ENCODE measurements at places on chromosomes 11 and 22.
A peak's percentile ranks its signal among the peaks of the same experiment; 100 is the strongest.

- no peak for DNase-seq
Observed at GRCh38 chr11:94111241-94111640, 17.4 kb upstream of the PANX1 start.

DNA sequence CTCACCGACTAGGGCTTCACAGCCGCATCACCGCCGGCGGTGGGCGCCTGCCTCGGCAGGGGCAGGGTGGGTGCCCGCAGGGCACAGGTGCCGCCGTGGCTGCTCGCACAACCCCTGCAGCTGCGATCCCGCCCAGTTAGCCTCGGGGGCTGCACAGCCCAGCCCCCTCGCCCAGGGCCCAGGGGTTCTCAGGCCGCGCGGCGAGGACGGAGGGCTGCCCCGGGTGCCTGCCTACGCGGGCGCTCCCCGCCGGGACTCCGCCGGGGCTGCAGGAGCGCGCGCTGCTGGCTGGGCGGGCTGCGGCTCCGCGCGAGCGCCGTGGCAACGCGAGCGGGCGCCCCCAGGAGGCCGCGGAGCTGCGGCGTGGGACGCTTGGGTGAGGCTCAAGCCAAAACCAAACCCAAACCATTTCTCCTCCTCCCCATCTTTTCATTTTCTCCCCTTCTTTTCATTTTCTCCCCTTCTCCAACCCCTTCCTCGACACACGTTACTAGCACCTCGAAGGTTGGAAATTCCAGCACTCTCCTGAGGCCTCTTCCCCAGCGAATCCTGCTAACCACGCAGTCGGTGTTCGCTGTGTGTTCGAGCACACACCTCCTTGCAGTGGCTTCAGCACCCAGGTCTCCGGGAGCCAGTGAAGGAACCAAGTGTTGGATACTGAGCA, at the start of gene MICAL3:
Gene MICAL3 (minus strand): TSS at position 286 of the 664 bp plus-strand sequence. CDS start 117,749 bp downstream, outside the sequence.
- peak; percentile 50 for DNase-seq

DNA sequence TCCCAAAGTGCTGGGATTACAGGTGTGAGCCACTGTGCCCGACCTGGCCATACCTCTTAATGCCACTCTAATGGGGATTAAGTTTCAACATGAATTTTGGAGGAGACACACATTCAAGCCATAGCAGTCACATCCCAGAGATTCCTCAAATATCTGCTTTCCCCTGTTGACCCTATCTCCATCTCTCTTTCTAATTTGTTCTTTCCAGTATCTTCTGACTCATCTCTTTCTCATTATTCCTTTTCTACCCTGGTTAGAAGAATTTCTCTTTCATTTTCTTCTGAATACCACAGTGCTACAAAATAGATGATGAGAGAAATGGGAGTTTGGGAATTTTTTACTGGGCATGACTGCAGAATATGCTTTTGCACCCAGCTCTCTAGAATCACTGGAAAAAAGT, 5.1 kb downstream of the OR10V1 start:
- DNase-seq: no peak

- DNase-seq: no peak
Observed at GRCh38 chr22:48884324-48884723, 943.3 kb downstream of the BRD1 start.

DNA sequence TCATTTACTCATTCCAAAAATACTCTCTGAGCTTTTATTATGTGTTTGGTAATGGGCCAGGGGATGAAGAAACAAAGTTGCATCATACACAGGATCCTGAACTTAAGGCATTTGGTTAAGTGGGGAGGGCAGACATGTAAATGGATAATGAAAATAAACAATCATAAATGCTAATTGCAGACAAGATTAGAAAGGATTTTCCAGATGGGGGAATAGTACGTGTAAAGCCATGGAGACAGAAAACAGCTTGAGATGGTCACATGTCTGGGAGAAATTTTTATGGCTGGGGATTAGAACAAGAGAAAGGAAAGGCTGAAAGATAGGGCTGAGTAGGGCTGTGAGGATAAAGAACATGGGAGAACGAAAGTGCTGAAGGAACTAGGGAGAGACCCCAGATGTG, 534.3 kb upstream of the LARGE1 start:
- DNase-seq: no peak

- peak; percentile 96 for DNase-seq
Observed at GRCh38 chr11:58578136-58578634, 678 bp upstream of the ZFP91 start.

- peak; percentile 98 for DNase-seq
Observed at GRCh38 chr11:207208-207862, at the start of the genes BET1L and RIC8A. TSS of gene BET1L (minus strand) at chr11:207399. CDS start at chr11:207321, 78 bp downstream. TSS of gene RIC8A (plus strand) at chr11:207708. CDS start at chr11:208855, 1,147 bp downstream.

DNA sequence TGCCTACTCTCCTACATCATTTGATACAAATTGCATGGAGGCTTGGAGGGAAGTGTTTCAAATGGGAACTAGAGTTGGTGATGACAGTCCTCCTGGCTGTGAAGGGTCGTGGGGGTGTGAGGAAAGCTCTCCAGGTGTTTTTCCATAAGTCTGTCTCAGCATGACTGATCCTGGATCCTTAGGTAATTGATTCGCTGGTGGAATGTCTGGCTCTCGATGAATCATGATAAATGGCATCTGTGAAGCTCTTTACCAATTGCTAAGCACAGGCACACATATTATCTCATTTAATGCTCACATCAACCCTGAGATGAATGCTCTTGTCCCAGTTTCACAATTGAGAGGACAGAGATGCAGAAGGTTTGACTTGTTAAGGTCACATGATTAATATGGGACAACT, 107.5 kb downstream of the PKNOX2 start:
- DNase-seq: no peak

DNA sequence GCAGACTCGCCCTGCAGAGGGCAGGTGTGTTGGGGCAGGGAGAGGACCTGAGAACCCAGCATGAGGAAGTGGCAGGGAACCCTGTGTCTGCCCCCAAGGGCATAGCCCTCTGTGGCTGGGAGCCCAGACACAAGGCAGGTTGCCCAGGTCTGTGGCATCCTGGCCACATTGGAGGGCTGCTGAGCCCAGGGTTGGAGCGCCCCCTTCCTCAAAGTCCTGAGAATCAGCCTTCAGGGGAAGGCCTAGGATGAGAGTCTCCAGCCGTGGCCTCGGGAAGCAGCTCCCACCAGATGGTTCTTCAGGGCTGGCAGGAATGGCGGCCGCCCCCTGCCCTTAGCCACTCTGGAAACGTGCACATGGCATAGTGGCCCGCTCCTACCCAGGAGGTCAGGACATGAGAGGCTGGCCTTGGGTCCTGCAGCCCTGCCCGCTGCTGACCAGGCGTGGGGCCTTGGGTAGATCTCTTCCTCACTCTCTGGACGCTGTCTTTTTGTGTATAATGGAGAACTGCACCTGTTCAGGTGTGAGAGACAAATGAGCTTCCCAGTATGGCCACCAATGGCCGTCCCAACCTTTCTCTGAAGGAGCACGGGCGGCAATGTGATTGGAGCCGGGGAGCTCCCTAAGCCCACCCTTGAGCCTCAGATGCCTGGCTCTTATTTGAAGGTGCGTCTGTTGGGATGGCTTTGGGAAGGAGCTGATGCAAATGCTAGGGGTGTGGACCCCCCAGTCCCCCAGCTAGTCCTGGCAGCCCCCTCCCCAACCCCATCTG, 4.6 kb upstream of the CDC42BPG start:
- DNase-seq: no peak

GRCh38 chr11:2664791-2665525, 34.8 kb downstream of the KCNQ1OT1 start:
- DNase-seq: no peak

- DNase-seq: no peak
Observed at GRCh38 chr22:30823015-30823370, 128.3 kb downstream of the OSBP2 start.

DNA sequence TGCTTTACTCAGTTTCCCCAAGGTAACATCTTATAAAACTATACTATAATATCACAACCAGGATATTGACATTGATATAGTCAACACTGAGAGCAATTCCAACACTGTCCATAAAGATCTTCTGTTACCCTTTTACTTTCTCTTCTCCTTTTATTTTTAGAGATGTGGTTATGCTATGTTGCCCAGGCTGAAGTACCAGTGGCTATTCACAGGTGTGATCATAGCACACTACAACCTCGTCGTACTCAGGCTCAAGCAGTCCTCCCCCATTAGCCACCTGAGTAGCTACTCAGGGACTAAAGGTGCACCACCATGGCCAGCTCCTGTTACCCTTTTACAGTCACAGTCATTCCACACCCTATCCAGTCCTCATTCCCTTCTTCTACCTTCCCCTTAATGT, 119.7 kb downstream of the CWF19L2 start:
- DNase-seq: no peak

GRCh38 chr11:81870815-81871214, 862.8 kb downstream of the FAM181B start:
- no peak for DNase-seq

- no peak for DNase-seq
Observed at GRCh38 chr11:116707746-116708145, 65.0 kb downstream of the BUD13 start.

DNA sequence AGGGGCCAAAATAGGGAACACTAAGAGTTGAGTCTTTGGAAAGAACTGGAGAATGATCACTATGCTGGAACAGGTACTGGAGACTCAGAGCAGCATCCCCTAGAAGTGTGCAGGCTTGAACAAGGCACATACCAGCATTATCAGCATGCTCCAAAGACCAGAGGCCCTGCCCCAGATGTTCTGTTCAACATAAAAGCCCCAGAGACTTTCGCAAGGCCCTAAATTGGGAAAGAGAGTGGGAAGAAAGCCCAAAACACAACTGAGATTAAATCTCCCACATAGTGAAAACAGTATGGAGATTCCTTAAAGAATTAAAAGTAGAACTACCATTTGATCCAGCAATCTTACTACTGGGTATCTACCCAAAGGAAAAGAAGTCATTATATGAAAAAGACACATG, 9.4 kb downstream of the CNGA4 start:
- no peak for DNase-seq

DNA sequence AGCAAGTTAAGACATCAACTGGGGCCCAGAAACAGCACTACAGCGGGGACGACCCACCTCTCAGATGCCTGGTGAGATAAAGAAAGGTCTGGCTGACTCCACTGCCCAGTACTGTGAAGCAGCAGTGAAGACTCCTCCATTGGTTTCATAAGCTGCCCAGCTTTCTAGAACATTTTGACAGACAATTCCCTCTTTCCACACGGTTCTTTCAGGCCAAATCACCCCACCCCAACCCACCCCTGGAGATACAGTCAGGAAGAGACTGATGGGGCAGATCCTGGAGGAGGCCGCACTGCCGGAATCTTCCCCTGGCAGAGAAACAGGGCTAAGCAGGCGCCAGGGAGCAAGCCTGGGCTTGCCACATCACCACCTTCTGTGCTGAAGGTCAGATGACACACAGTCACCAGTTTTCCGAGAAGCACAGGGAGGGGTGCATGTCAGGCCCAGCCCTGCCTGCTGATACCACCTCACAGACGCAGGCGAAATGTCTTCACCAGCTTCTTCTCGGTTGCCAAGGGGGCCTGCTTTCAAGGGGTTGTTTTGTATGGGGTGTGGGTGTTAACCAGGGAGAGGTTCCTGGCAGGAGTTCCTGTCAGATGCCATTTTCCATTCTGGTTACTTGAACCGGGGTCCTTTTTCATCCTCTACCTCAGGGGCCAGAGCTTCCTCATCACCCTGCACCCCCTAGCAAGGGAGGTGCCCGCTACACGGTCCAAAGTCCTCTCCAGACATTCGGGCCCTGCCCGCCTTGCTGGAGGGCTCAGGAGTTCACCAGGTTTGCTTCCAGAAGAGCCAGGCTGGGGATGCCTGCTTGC, 1.4 kb upstream of the NEAT1 start:
- peak; percentile 96 for DNase-seq

All from CD4-positive, alpha-beta T cell treated with Interleukin-15 for 4 hours (primary cell).